ENCODE measurements at places on chromosomes 6 and 20.

DNA sequence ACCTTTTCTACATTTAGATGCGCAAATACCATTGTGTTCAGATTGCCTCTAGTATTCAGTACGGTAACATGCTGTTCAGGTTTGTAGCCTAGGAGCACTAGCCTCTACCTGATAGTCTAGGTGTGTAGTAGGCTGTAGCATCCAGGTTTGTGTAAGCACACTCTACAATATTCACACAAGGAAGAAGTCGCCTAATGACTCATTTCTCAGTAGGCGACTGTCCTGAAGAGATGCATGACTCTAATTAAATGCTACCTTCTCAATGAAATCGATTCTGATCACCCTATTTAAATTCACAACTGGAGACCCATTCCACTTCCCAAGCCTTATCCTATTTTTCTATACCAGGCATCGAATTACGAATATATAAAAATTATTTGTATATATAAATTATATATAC is 1.3 kb downstream of the MCUR1 start:
- DNase-seq: no peak

- no peak for DNase-seq
Observed at GRCh38 chr6:125636671-125637070, 112.8 kb upstream of the HEY2 start.

- DNase-seq: no peak
Observed at GRCh38 chr6:81215092-81215432, 537.4 kb downstream of the TENT5A start.

GRCh38 chr6:41637194-41638001 is 870 bp upstream of the MDFI start:
- DNase-seq: no peak

- no peak for DNase-seq
Observed at GRCh38 chr6:155542036-155542435, 86.4 kb upstream of the NOX3 start.

DNA sequence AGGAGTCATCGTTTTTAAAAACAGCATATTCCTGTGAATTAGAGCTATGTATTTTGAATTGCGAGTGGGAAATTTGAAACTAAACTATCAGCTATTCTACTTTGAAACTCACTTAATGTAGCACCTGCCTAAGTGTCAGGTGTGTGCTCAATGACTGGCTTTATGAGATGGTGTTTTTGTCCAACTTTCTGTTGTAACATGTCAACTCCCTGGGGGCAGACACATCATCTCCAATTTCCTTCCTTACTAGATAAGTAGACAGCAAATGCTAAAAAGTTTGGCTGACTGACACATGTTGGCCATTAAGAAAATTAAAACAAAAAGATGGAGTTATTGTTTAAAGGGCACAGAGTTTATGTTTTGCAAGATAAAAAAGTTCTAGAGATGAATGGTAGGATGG is 226.9 kb downstream of the TFAP2B start:
- DNase-seq: no peak

DNA sequence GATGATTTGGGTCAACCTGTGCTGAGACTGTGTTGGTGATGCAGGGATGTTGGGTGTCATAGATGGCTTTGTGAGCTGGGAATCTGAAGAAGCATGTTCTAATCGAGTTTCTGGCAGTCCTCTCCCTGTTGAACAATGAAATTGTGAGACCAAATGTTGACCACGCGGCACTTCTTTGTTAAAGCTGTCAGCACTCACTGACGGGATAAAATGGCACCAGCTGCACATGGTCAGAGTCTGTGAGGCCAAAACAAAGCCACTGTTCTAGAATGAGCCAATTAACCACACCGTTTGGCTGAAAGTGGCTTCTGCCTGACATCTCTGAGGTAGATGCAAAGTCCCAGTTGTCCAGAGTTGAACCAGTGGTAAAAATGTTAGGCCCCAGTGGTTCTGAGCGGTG is 562.2 kb downstream of the KIF16B start:
- no peak for DNase-seq

- no peak for DNase-seq
Observed at GRCh38 chr6:38208028-38208427, 388.5 kb downstream of the ZFAND3 start.

DNA sequence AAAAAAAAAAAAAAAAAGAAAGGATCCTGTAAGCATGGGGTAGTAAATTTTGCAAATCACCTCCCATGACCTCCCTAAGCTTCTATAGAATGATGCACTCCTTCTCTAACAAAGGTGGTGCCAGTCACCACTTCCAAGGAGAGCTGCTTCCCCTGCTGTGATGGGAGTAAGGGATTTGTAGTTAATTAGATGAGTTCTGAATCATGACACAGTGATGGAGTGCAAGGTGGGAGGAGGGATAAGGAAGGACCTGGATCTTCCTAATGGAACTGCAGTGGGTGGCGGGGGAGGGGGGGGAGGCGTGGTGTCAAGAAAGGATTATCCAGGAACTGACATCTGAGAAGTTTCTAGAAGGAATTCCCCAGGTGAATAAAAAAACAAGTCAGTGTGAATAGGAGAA is 47.8 kb downstream of the NRN1 start:
- no peak for DNase-seq

- DNase-seq: no peak
Observed at GRCh38 chr6:119647309-119647708, 297.7 kb upstream of the MAN1A1 start.

GRCh38 chr20:43463527-43464218 is 6.0 kb downstream of the SRSF6 start:
- DNase-seq: no peak

GRCh38 chr6:42889815-42890214 is 10.4 kb downstream of the RPL7L1 start:
- DNase-seq: no peak

GRCh38 chr6:121426686-121427085 is 8.8 kb upstream of the GJA1 start:
- DNase-seq: no peak

GRCh38 chr6:94636780-94637385 is 940.5 kb upstream of the MANEA start:
- no peak for DNase-seq

DNA sequence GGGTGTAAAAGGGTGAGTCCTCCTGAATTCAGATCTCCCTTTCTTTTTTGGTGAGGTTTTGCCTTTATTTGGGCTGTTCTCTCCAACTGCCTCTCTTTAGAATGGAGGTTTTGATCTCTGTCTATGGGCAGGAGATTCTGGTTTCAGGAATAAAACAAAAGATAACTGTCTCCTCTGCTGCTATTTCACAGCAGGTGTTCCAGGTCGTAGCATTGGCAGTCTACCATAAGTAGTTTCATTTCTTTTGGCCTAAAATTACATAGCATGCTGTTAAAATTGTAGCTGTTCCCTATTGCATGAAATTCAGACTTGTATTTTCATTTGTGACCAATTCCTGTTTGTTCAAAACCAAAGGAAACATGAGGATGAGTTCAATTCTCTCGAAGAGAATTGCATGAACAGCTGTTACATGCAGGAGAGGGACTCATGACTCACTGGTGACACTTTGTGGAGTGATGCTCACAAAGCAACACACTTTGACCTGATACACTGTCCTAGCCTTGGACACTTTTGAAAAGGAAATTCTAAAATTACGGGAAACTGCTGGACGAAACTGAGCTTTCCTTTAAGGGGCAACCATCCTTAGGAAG is 76.8 kb upstream of the SIRPG start:
- DNase-seq: no peak

GRCh38 chr6:961407-961960 is 268.5 kb upstream of the EXOC2 start:
- DNase-seq: no peak

DNA sequence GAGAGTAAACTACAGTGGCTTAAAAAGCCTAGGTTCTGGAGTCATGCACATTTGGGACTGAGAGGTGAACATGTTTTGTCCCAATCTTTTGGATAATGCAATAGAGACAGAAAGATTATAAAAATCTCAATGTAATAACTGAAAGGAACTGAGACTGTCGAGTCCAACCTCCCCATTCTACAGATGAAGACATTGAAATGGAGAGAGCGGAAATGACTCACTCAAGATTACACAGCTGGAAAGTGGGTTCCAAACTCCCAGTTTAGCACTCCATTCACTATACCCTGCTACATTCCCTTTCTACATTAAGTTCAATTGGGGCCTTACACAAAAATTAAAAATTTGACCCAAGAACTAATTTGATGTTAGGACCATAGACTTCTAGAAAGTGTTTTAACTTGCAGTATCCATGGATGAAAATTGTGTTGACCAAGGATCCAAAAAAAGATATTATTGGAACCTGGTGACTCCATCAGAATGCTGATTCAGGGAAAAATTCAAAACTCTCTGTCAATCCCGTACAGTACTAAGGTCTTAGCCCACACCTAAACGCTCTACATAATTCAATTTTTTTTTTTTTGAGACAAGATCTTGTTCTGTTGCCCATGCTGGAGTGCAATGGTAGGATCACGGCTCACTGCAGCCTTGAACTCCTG is 1.5 kb upstream of the ILRUN start:
- DNase-seq: no peak

DNA sequence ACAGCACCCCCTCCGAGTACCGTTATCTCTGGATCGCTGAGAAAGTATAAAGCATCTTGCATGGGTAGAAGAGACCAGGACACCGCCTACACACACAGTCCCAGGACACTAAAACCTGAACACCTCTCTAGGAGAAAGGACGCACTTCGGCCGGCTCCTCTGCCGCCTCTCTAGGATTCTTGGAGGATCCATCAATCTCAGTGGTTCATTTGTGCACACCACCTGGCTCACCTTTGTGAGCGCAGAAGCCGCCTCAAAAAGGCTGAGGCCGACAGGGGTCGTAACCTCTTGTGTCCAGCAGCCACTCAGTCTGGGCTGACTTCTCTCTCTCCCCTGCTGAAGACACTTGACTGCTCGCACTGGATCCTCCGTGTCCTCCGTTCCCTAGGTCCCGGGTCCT is 13.5 kb downstream of the ZSCAN23 start:
- DNase-seq: no peak

DNA sequence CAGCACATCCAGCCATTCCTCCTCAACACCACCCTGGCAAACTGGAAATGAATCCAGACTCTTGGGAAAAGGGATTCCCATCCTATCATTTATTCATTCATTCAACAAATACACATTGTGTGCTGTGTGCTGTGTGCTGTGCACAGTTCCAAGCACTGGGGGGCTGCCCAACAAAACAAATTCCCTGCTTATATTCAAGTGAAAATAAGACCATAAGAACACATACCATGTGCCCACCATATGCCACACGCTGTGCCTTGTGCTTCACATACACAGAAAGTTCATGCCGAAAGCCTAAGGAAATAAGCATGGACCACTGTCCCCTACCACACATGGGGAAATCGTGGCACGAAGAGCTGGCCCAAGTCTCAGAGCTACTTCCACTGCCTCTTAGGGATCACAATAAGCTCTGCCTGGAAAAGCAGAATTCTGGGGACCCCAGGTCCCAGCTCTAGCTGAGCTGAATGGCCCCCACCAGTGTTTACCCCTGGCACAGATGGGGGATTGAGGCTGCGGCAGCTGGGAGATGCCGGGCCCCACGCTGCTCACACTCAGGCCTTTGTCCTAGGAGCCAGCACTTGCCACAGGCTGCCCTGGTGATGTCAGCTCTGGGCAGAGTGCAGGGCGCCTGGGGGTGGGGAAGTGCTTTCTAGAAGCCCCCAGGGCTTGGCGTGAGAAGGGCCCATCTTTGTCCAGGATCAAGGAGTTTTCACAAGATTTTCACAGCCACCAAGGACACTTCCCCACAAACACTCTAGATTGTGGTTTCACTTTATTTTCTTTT is 99.6 kb downstream of the PREX1 start:
- DNase-seq: no peak

GRCh38 chr6:24537082-24537699 is 42.4 kb downstream of the ALDH5A1 start:
- no peak for DNase-seq

- DNase-seq: no peak
Observed at GRCh38 chr6:3291987-3292386, 33.2 kb downstream of the PSMG4 start.

DNA sequence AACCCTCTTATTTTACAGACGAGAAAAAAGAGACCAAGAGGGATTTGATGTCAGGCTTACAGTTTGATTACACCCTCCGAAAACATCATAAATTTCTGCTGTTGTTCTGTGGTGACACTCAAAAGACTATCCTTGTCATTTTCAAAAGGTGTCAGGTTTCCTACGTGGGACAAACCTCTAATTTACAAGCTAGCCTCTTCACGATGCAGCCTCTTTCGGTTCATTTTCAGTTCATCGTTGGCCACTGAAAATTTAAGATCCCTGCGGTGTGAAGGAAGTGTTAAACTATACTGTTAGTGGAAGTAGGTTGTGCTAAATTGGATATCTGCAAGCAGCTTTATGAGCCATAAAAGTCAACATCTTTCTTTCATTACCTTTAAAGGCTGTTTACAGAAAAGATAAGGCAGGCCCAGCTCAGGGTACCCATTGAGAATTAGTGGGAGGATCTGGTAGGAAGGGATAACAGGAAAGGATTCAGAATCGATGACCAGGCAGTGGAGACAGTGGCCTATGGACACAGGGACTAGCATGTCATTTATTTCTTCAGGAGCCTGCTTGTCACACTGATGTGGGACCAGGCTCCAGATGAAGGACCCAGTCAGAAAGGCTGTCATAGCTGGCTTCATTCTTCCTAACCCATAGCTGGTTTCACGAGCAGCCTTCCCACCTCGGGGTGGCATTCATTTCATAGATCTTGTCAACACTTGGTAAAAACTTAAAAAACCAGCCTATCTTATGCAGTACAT is 329.1 kb upstream of the SOX4 start:
- no peak for DNase-seq

DNA sequence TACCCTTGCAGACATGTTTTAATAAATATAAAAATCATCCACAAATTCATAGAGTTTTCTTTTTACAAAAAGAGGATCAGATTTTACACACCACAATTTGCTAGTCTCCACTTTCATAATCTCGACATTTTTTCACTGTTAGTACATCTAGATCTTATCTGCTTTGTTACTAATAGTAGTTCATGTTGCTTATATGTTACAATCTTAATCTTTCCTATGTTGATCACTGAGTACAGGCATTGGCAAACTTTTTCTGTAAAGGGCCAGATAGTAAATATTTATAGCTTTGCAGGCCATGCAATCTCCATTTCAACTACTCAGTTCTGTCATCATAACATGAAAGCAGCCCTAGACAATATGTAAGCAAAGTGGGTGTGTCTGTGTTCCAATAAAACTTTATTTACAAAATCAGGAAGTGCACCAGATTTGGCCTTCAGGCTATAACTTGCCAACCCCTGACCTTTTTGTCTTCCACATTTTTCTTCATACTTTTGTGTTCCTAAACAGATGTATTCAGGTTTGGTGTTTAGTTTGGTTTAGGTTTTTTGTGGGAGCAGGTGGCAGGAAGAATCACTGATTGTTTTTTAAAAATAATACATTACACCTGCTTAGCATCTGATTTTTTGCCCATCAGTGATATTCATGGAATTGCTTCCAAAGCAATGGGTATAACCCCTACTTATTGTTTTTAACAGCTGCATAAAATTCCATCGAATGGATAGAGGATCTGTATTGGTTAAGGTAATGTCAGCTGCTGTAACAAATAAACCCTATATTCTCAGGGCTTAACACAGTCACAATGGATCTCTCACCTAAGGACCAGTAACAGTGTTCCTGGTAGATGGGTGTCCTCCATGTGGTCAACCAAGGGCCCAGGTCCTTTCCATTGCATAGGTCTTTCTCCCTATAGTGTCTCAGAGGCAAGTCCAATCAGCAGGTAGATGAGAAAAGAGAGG is 61.2 kb downstream of the EYA2 start:
- no peak for DNase-seq

- DNase-seq: no peak
Observed at GRCh38 chr20:60453388-60454246, 495.4 kb downstream of the CDH26 start.

Measured in activated naive CD8-positive, alpha-beta T cell treated with anti-CD3 and anti-CD28 coated beads, Interleukin-2, amount 50 U/mL, for 24 hours (primary cell).